ENCODE measurements at places on chromosomes 12 and 14.
A peak's percentile ranks its signal among the peaks of the same experiment; 100 is the strongest.

- DNase-seq: no peak
Measured at GRCh38 chr14:97306760-97307246, 509.6 kb downstream of the VRK1 start.

DNA sequence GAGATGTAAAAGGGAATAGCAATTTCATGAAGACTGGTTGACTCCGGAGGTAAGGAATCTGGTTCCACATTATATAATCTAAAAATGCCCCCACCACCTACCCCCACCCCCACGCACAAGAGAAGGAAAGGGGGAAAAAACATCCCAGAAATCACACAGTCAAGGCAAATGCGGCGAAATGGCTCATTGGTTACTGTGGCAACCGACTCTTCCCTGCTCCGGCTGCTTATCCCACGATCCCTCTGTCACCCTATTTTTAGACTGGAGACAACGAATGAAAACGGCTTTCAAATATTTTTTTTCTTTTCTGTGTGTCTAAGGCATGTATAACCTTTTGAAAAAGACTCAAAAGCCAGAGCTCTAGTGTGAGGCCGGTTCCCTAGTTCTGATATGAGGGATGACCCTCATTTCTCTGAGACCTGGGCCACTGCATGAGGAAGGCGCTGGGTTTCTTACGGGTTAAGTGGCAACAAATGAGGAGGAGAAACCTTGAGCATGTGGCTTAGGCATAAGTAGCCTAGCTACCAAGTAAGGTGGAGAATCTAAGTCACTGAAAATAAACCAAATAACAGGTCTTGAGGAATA, 148.3 kb upstream of the GRIN2B start:
- no peak for DNase-seq

- DNase-seq: no peak
Measured at GRCh38 chr12:21485998-21486397, 15.4 kb downstream of the RECQL start.

- no peak for DNase-seq
Measured at GRCh38 chr14:76465664-76466063, 89.7 kb downstream of the ESRRB start.

DNA sequence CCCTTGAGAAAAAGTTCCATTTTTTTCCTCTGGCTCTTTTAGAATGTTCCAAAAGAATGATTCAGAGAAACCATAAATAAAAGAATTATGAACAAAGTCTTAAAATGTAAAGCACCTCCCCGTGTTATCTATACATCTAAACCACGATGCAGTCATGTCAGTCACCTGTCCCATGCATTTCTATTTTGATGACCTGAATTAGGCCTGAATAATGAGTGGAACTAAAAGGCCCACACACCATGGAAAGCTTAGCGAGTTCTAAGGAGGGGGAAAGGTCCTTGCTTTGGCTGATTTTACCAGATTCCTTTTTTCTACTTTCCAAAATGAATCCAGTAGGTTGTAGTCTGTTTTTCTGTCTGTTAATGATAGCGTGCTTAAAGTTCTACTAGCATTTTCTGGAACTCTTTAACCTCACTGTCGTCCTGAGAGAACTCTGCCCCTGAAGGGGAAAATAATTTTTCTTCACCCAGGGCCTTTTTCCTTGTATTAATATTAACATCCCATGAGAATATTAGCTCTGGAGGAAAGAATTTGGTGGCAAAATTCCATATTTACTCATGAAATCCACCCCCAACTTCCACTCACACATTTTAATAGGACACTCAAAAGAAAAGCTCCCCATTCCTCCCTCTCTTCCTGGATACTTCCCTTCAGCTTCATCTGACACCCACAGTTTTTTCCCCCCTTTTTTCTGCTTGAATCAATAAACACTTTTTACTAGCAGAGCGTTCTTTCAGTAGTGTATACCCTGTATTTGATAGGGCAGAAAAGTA, 266.3 kb upstream of the DIO2 start:
- no peak for DNase-seq

- DNase-seq: no peak
Measured at GRCh38 chr14:81277096-81277495, 56.3 kb upstream of the GTF2A1 start.

DNA sequence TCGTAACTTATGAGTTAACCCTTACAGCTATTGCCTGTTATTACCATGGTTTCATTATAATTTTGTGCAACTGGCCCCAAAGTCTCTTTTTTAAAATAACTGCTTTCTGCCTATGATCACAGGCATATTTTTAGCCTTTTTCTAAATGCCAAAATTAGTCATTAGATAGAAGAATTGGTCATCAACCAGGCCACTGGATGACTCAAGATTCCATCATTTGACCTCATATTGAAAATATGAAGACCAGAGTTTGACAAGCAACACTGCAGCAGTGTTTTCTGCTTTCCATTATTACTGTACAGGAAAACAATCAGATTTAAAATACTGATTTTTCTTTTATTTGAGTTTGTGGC, 54.7 kb upstream of the OTOGL start:
- DNase-seq: no peak

DNA sequence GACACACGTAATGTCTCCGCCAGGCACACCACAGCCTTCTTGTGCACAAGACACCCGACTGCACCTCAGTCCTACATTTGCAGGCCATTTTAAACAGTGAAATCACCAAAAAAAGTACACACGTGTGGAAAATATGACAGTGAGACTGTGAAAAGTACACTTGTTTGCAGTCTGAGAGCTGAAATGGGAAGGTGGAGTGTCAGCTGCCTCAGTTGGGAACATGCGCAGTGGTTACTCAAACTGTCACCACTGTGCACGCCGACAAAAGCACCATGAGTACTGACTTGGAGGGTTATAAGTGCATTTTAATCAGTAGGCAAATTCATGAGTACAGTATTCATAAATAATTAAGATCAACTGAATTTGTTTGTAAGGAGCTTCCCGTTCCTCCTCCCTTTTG, 15.8 kb downstream of the VPS33A start:
- no peak for DNase-seq

DNA sequence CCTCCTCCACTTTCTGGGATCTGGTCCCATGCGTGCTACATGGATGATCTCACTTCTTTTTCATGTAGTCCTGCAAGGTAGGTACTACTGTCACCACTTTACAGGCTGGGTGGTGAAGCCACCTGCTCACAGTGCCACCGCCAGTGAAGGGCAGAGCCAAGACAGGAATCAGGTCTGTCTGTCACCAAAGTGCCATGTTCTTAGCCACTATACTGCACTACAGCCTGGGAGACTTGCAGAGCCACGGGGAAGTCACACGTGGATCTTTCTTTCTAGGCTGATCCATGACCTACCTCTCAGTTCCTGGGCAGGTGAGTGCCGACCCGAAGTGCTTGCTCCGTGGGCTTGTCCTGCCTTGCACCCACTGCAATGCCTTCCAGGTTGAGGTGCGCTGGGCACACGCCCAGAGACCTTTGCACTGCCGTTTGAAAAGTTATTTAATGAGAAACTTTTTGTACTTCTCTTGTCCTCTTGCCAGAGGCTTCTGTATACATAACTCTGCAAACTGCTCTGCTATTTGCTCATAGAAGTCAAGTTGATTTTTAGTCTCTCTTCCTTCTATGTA, 19.7 kb upstream of the CLMN start:
- DNase-seq: no peak

- DNase-seq: no peak
Measured at GRCh38 chr14:36944307-36945010, 227.9 kb downstream of the SLC25A21 start.

GRCh38 chr12:12171991-12172511, 94.8 kb downstream of the LRP6 start:
- DNase-seq: peak; percentile 56

- DNase-seq: no peak
Measured at GRCh38 chr12:97223419-97223818, 239.2 kb upstream of the RMST start.

GRCh38 chr14:96268431-96269358, 12.7 kb downstream of the BDKRB1 start:
- DNase-seq: no peak

- DNase-seq: no peak
Measured at GRCh38 chr14:78710963-78711362, 540.8 kb downstream of the NRXN3 start.

DNA sequence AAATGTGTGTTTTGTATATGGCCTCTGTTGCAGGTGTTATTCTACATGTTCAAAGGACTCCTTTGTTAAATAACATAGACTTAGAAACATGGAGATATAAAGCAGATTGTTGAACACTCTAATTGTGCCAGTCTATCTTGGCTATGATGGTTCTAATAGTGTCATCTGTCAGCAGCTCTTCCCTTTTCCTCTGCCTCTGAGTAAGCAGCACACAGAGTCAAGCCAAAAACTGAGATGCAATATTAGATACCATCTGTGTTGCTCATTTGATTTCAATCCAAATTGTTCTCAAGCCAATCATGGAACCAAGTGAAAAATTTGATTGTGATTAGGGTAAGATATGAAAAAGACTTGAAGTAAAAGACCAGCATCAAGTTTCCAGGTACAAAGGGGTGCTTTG, 871.1 kb upstream of the MGAT4C start:
- DNase-seq: no peak

GRCh38 chr14:77037938-77038568, 9.5 kb upstream of the IRF2BPL start:
- no peak for DNase-seq

GRCh38 chr12:1811948-1812291, 8.4 kb upstream of the LRTM2 start:
- DNase-seq: no peak

DNA sequence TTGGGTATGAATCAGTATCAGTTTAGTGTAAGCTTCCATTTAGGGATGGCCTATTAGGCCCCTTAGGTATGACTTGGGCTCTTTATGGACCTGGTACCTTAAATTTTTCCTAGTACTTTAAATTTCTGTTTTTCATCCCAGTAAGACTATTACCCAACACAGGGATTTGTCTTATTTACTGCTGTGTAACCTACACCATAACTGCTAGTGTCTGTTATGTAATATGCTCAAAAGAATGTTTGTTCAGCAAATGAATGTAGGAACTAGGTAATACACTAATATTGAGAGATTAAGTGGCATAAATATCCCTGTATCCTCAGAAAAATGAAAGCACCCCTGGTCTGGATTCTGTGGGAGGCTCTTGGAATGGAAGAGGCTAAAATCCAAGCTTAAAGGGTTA, 63.7 kb upstream of the YARS2 start:
- DNase-seq: no peak

- no peak for DNase-seq
Measured at GRCh38 chr14:95609398-95609990, 74.6 kb downstream of the GLRX5 start.

- DNase-seq: no peak
Measured at GRCh38 chr12:67474934-67475620, 173.5 kb upstream of the DYRK2 start.

GRCh38 chr14:73249564-73250316, 12.4 kb downstream of the PAPLN start:
- no peak for DNase-seq

DNA sequence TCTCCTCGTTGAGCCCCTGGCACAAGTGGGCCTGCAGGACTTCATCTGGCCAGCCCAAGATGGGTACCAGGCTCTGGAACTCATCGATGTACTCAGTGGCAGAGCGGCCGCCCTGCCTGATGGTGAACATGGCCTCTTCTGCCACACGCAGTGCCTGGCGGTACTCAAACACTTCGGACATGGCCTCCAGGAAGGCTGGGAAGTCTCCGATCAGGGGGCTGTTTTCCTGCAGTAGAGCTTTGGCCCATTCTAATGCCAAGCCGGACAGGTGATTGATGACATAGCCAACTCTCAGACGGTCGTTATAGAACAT, 19.8 kb downstream of the RTL1 start:
- no peak for DNase-seq

DNA sequence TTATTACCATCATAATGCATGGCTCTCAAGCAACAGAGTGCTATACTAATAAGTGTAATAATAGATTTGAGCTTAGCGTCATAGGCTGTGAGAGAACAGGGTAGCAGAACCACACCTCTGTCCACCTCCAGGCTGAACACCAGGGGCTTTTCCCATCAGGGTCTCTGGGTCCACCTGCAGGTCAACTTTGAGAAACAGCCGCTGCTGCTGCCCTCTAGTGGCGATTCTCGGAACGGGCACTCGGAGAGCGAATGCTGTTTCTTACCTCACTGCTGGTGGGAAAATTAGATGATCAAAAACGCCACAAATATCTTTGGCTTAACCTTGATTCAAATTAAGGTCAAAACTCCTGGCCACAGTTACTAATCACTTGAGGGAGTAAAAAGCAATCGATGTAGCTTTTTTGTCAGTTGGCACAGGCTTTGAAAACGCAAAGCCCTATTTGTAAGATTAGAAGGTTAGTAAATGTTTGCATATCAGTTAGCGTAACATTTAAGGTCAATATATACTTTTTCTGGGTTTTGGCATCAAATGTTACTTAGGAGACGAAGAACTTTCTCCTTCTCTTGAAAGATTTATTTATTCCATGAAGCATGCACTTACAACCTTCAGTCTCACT, 127.9 kb upstream of the TMEM132D start:
- no peak for DNase-seq

- DNase-seq: no peak
Measured at GRCh38 chr12:21921436-21921835, 19.8 kb downstream of the ABCC9 start.

GRCh38 chr12:55933169-55933798, 2.3 kb downstream of the DGKA start:
- no peak for DNase-seq

DNA sequence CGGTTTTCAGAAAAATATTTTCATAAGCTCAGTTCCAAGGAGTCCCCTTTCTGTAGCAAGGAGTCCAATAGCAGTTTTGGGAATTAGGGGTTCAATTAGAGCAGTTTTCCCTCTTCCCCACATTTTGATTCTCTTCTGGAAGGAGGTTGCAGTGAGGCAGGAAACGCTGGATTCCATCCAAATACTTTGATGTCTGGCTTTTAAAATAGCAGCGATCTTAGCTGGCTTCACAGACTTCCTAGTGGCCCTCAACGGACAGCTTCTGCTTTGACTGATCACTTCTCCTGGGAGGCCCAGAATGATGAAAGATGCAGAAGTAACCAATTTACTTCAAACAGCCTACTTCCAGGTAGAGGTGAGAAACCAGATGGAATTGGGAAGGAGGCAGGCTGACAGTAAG, 63.1 kb downstream of the C12orf75 start:
- no peak for DNase-seq

DNA sequence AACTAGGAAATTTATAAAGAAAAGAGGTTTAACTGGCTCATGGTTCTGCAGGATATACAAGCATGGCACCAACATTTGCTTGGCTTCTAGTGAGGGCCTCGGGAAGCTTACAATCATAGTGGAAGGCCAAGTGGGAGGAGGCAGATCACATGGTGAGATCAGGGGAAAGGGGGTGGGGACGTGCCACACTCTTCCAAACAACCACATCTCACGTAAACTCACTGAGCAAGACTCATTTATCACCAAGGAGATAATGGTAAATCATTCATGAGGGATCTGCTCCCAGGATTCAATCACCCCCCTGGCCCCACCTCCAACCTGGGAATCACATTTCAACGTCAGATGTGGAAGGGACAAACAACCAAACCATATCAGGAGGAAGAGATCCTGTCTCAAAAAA, 35.8 kb downstream of the NUMB start:
- no peak for DNase-seq

GRCh38 chr12:29316752-29317151, 64.2 kb downstream of the ERGIC2 start:
- DNase-seq: no peak

Measured in breast epithelium (tissue), 4 donors.